Activated T-helper 2 cell treated with anti-CD3 and anti-CD28 coated beads, Interferon-gamma antibody, Interleukin-2, Interleukin-4, amounts not matched to agents 10 μg/mL and 5 μg/mL and 100 μg/mL, durations not matched to agents 14 hours and 24 hours and 36 hours (primary cell): ENCODE measurements at places on chromosomes 16 and 17.
A peak's percentile ranks its signal among the peaks of the same experiment; 100 is the strongest.

GRCh38 chr17:2190014-2190413, 113.6 kb downstream of the SMG6 start:
- H3K36me3 ChIP-seq = peaks cover 68% of the 10 kb centered on the region
- H3K4me3 ChIP-seq = no peak overlapping the region
- DNase-seq = no peak

- H3K27ac ChIP-seq = peak overlapping the region; percentile 47
- H3K4me3 ChIP-seq = no peak overlapping the region
- H3K36me3 ChIP-seq = no peaks in the 10 kb centered on the region
- DNase-seq = no peak
- peaks cover 22% of the 10 kb centered on the region for H3K27me3 ChIP-seq
These were observed 36.2 kb upstream of the MAP3K14 start for GRCh38 chr17:45353043-45353442.

- no peak overlapping the region for H3K27ac ChIP-seq
- peak; percentile 18 for DNase-seq
- no peak overlapping the region for H3K4me3 ChIP-seq
- no peaks in the 10 kb centered on the region for H3K4me1 ChIP-seq
These were observed 20.1 kb upstream of the TAOK1 start for GRCh38 chr17:29369831-29370735.

GRCh38 chr17:28509789-28510188, 3.6 kb downstream of the FOXN1 start:
- DNase-seq = no peak
- H3K27me3 ChIP-seq = peaks cover 6% of the 10 kb centered on the region
- no peaks in the 10 kb centered on the region for H3K4me1 ChIP-seq
- no peak overlapping the region for H3K27ac ChIP-seq
- H3K4me3 ChIP-seq = no peak overlapping the region

DNA sequence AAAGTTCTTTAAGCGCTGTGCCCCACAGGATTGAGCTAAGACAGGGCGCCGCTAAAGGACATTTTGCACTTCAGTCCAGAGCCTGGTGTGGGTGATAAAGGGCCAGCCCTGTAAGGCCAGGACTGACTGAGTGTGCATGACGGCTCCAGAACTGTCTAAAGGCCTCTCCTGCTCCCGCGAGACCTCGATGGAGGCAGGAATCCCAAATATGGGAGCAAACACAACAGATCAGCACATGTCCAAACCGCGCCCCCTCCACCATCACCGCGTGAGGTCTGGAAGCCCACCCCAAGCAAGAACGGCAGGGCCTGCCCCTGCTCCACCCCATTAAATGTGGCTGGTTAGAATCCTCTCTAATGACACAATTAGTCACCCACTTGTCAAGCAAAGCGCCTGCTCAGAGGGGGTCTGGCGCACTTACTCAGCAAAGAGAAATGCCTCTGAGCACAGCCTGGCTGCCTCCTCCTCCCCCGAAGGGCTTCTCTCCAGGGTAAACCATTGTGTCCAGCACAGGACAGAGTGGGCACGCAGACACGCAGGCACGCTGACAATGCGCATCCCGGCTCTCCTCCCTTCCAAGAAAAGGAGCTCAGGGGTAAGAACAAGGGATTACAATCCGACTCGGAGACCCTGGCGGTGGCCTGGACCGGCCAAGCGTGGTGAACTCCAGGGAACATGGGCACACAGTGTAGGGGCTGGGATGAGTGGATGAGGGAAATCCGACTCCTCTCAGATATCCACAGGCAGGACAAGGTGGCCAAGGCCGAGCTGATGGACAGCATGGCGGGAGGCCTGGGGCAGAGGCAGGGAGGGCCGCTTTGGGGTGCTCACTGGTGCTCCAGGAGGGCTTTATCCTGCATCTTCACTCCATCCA, 1.5 kb downstream of the MXRA7 start:
- peaks cover 3% of the 10 kb centered on the region for H3K27me3 ChIP-seq
- H3K4me3 ChIP-seq = peak overlapping the region; percentile 73
- H3K4me1 ChIP-seq = peaks cover 20% of the 10 kb centered on the region
- no peak overlapping the region for H3K27ac ChIP-seq

DNA sequence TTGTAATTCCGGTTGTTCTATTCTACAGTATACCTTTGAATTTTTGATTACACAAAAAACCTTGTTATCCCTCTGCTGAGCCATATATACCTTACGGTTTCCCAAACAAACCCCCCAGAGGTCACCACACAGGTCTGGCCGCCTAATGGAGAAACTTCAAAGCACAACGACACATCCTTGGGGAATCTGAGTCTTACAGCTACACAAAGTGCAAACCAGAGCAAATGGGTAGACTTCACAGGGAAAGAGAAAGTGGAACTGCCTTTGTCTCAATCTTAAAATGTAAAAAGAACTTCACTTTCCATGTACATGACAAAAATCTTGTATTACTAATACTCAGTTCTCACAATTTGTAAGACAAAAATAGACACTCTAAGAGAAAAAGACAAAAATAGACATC, 2.7 kb downstream of the FBXO31 start:
- H3K4me1 ChIP-seq = peaks cover 39% of the 10 kb centered on the region
- no peak for DNase-seq
- peak overlapping the region; percentile 84 for H3K27ac ChIP-seq
- H3K36me3 ChIP-seq = peaks cover 32% of the 10 kb centered on the region
- H3K27me3 ChIP-seq = no peaks in the 10 kb centered on the region

- H3K4me1 ChIP-seq = no peaks in the 10 kb centered on the region
- no peaks in the 10 kb centered on the region for H3K36me3 ChIP-seq
- DNase-seq = no peak
- no peaks in the 10 kb centered on the region for H3K27me3 ChIP-seq
- H3K27ac ChIP-seq = no peak overlapping the region
These were observed 323.8 kb downstream of the SOX9 start for GRCh38 chr17:72444517-72445054.
